Activated CD4-positive, alpha-beta T cell treated with anti-CD3 and anti-CD28 coated beads, Interleukin-2, Interleukin-6, amounts not matched to agents 100 ng/mL and 50 ng/mL, durations not matched to agents 16 hours and 8 hours (primary cell): ENCODE measurements at places on chromosomes 7 and 10.

DNA sequence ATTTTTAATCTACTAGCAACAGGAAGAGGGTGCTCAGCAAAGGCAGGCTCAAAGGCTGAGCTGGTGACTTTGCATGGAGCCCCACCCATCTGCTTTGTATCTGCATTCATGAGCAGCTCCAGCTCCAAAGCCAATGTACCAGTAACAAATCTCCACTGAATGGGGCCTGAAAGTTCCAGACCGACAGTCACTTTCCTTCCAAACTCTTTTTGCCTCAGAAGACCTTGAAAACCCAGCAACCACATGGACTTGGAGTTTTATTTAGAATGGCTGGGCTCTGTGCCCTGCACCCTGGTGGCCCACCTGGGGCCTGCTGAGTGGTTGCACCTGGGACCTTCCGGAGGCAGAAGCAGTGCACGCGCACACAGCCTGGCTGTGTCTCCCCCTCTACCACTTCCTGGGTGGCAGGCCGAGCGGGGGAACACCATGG lies 195.0 kb upstream of the PLXNA4 start:
- no peak for DNase-seq

- no peak for DNase-seq
These were observed 7.3 kb upstream of the SGMS1 start for GRCh38 chr10:50631052-50631451.

DNA sequence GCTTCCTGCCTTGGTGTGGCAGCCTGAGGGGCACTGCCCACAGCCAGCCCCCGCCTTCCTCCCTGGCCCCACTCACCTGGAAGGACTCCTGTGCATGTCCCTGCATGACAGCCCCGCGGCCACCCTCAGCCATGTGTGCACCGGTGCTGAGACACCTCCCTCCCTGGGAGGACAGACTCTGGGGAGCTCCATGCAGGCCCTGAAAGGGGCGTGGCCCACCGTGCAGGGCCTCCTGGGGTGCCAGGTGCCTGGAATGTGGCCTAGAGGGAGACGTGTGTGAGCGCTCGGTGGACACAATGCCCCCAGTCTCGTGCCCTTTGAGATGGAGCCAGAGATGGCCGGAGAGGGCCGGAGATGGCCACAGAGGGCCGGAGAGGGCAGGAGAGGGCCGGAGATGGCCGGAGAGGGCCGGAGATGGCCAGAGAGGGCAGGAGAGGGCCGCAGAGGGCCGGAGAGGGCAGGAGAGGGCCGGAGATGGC lies 59.1 kb upstream of the PPP2R2D start:
- DNase-seq: no peak

DNA sequence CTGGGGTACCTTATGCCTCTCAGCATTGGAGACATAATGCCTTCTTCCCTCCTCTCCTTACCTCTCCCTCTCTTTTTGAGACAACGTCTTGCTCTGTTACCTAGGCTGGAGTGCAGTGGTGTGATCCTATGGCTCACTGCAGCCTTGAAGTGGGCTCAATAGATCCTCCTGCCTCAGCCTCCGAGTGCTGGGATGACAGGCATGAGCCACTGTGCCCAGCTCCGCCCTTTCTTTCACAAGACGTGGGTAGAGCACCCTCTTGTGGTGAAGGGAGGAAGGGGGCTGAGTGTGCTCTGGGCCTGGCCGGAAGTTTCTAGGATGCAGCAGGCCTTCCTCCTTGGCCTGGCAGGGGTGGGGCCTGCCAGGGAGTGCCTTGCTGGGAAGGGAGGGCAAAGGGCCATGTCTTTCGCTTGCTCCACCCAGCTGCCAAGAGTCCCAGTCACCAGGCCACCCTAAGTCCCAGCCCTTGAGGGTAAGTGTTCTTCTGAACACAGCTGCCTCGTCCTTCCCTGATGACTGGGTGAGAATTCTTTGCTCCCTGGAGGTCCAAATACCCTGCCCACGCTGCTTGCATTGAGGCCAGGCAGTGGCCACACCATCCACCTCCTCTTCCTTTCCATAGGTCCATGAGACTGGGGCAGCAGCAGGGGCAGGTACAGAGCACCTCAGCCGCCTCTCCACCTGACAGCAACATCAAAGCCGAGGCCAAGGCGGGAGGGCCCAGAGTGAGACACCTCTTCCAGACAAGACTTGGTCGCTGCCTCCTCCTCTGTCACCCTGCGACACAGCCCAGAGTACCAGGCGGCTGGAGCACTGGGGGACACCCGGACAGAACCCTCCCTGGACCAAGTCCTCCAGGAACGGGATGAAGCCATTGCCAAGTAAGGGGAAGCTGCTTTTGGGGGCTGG lies 3.7 kb downstream of the ABHD11 start:
- DNase-seq: peak; percentile 93

DNA sequence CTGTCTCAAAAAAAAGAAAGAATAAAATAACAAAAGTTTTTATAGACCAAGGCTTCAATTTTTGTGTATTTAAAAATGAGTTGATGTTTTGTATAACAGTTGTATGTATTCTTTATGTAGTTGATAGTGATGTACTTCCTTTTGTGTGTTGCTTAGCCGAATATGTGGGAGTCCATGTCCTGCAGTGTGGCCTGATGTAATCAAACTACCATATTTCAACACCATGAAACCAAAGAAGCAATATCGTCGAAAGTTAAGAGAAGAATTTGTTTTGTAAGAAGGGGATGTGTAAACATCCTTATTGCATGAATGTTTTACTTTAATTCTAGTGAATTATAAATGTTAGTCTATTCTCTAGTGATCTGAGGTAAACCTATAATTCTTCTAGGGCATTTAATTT lies 56.6 kb downstream of the MPLKIP start:
- no peak for DNase-seq

DNA sequence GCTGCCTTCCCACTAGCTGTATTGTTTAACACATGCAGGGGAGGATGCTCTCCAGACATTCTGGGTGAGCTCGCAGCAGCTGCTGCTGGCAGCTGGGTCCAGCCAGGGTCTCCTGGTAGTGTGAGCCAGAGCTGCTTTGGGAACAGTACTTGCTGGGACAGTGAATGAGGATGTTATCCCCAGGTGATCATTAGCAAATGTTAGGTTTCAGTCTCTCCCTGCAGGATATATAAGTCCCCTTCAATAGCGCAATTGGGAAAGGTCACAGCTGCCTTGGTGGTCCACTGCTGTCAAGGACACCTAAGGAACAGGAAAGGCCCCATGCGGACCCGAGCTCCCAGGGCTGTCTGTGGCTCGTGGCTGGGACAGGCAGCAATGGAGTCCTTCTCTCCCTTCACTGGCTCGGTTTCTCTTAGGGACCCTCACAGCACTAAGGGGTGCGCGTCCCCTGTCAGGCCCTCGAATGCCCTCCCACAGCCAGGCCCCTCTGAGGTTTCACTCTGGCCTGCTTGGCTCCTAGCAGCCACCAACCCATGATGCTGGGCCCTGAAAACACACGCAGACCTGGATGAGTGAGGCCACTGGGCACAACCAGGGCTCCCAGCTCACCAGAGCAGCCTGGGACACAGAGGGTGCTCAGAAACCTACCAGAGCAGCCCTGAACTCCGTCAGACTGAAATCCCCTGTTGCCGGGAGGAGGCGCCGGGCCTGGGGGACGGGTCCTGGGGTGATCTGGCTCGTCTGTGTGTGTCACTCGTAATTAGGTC lies 173.0 kb upstream of the LANCL2 start:
- DNase-seq: no peak

- DNase-seq: peak; percentile 9
These were observed 120.3 kb upstream of the GLCCI1 start for GRCh38 chr7:7848246-7848645.

GRCh38 chr7:23020742-23021401 lies 6.9 kb upstream of the HYCC1 start:
- DNase-seq: peak; percentile 45

DNA sequence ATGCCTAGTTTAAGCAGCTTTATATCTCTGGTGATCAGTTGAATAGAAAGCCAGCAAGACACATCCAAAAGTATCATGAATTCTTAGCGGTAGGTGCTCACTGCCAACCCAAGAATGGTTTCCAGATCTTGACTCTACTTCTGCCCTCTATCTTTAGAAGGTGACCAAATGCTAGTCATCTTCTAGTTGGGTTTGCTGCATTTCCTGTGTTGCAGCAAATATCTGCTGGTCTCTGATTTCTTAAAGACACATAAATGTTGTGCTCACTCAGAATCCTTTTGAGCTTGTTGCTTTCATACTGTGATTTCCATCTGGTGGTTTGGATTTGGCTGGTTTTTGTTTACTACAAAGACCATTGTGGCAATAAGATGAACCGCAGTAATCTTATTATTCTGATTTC lies 2.2 kb downstream of the CDC123 start:
- peak; percentile 39 for DNase-seq

GRCh38 chr10:110404413-110404812 lies 93.3 kb upstream of the DUSP5 start:
- DNase-seq: no peak

GRCh38 chr7:150975536-150976319 lies 2.4 kb downstream of the KCNH2 start:
- no peak for DNase-seq

DNA sequence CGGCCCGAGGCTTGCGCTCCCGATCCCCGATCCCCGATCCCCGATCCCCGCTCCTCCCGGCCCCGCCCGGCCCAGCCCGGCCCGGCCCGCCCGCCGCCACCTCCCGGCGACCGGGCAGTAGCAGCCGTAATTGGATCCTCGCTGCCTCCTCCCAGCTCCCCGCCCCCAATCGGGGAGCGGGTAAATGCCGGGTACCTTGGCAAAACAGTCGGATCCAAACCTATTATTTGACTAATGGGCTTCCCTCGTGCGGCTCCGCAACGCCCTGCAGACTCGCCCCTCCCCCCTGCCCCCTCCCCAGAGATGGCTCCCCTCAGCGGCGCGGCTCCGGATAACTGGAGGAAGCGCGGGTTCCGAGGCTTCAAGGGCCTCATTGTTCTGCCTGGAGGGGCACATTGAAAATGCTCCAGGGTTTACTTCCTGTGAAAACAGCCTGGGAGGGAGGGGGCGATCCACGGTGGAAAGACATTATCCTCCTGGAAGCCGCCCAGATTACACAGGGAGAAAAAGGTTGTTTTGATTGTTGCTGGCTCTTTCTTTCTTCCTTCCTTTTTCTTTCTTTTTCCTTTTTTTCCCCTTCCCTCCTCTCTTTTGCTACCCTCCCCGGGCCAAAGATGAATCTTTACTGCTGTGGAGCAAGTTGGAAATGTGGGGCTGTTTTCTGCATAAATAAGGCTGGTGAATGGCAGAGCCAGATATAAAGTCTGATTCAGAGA lies 94.7 kb upstream of the ZMIZ1 start:
- peak; percentile 51 for DNase-seq

- peak; percentile 18 for DNase-seq
These were observed 4.8 kb downstream of the IMPDH1 start for GRCh38 chr7:128404886-128405470.

- DNase-seq: peak; percentile 19
These were observed 89.5 kb upstream of the PIK3CG start for GRCh38 chr7:106775552-106775936.

GRCh38 chr7:2015251-2015871 lies 217.4 kb downstream of the MAD1L1 start:
- no peak for DNase-seq

DNA sequence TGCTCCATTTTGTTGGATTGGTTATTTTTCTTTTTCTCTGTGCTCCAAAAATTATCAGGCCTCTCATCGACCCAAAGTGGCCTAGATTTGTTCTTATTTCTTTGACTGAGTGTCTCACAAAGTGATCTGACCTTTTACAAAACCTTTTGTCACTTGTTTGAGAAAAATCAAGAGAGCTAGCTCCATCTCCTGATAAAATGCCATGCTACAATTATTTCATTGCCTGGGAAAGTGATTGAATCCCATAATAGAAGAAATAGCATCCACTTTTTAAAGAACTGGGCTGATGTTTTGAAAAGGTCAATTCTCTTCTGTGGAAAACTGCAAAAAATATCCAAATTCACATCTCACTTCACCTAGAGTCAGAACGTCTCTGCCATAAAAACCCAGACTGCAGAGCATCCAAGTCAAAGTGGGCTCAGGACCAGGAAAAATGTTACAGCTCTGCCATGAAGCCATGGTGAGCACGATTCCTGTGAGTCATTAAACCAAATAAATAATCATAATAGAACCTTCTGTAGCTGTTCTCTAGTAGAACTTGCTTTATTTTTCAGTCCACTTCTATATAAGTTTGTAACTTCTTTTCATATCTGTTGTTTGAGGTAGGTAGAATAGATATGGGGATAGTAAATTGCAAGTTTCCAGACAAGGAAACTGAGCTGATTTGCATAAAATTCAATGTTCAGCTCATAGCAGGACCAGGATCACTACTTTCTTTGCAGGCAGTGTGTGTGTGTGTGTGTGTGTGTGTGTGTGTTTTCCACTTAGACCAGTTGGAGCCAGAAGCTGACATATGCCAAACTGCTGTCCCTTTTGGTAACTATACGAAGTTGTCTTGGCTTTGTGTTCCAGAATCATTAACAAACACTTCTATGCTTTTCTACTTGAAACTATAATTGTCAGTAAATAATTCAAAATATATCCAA lies 632.5 kb upstream of the ANKRD30A start:
- no peak for DNase-seq

GRCh38 chr10:91294134-91294906 lies 73.9 kb downstream of the PCGF5 start:
- DNase-seq: no peak

DNA sequence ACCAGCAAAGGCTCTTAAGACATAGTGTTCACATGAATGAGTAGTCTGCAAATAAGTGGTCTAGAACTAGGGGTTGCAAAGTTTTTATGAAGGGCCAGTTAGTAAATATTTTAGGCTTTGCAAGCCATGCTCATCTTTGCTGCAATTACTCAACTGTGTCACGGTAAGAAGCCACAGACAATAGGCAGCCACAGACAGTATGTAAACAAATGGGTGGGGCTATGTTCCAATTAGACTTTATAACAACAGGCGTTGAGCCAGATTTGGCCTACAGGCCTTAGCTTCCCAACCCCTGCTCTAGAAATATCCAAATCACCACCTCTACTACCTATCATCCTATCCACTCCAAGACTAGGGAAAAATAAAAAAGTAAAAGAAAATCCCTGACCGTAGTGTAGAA lies 9.2 kb downstream of the IKZF5 start:
- DNase-seq: no peak

DNA sequence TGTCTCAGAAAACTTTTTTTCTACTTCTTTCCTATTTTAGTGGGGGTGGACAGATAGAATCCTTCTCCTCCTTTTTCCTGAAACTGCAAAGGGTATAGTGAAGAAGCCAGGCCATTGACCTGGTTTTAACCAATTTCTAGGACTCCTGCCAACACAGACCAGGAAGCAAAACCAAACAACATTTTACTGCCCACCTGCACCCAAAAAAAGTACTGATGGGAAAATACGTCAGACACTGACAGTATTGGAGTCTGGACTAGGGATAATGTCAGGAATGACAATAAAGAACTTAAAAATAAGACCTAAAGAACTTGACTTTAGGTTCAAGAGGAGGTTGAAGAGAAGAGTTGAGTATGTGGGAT lies 5.0 kb upstream of the STEAP4 start:
- no peak for DNase-seq
